Activated T-helper 9 cell treated with anti-CD3 and anti-CD28 coated beads, Interleukin-2, amount 50 U/mL, for 16 hours (primary cell): ENCODE measurements at places on chromosomes 2 and 18.

DNA sequence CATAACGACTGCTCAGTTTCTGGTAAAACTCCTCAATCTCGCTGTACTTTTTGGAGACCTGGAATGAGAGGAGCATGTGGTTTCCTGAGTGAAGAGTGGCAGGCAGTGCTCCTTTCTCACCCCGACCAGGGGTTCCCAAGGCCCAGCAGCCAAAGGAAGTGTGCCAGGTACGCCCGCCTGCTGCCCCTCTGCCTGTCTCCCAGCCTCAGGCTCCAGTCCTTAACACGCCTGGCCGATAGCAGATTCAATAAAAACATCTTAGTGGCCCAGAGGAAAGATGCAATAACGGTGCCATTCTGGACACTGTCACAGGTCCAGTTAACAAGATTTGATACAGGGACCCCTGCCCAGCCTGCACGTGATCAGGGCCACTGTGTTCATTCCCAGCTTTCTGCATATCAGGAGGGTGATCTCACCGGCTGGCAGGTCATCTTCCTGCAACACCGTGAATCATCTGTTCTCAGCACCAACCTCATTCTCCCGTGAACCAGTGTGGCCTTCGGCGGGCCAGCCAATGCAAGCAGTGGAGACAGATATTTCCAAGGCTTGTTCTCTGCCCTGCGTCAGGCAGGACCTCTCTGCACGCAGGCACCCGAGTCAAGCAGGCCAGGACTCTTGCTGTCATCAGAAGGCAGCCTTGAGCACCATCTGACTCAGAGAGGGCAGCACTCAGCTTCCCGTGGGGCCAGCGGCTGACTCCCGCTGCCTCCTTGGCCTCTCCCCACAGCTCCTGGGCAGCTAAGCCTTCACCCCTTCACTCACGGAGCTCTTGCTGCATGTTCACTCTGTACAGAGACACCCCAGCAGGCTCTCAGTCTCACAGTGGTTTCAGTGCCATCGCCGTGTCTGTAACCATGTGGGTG lies 9.5 kb downstream of the HS1BP3 start:
- no peak for DNase-seq

- no peak for DNase-seq
Measured at GRCh38 chr2:202269585-202269984, 4.0 kb downstream of the NOP58 start.

- DNase-seq: no peak
Measured at GRCh38 chr2:39934851-39935250, 155.8 kb upstream of the THUMPD2 start.

DNA sequence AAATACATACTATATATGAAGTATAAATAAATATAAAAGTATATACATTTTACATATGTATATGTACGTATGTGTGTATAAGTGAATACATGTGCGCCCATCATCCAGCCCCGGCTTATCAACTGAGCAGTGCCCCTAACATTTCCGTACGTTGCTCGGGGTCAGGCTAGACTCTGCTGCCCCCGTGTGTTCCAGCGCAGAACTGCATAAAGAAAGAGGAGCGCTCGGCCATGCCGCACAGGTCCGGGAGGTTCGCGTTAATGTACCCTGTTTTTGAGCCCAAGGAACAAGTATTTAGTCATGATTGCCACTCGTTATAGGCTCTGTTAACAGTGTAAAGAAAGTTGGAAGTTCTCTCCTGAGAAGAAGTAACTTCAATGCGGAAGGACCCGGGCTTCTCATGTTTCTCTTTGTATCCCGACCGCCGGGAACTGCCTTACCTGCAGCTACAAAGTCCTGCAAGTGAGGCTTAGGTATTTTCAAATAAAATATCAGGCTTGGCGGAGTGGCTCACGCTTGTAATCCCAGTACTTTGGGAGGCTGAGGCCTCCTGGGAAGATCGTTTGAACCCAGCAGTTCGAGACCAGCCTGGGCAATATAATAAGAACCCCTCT lies 55.7 kb downstream of the CD8B2 start:
- DNase-seq: peak; percentile 57

DNA sequence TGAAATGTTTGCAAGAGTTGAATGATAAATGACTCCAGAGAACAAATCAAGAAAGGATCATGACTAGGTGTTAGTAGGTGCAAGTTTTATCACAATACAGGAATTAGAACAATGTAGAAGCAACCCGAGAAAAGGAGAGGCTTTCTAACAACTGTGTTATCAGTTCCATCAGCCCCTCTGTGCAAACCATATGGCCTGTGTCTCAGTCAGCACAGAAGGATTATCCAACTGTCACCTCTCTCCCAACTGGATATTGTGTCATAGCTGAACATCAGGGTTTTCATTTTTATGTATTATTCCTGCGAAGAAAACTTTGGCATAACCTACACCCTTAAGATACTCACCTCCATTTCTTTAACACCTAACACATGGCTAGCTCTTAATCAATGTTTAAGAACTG lies 321.6 kb upstream of the RND3 start:
- no peak for DNase-seq

DNA sequence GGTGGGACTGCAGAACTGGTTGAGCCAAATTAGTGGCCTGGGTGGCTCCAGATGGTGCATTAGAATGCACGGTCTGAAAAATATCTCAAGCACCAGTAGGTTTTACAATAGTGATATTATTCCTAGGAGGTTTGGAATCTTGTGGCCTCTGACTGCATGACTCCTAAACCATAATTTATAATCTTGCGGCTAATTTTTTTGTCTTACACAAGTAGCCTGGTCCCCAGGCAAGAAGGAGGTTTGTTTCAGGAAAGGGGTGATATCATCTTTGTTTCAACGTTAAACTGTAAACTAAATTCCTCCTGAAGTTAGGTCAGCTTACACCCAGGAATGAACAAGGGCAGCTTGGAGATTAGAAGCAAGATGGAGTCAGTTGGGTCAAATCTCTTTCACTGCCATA lies 98.9 kb upstream of the ARL4C start:
- DNase-seq: no peak

GRCh38 chr2:9664365-9664764 lies 33.6 kb upstream of the YWHAQ start:
- DNase-seq: no peak

- no peak for DNase-seq
Measured at GRCh38 chr2:207951734-207952470, 73.4 kb downstream of the PLEKHM3 start.
